Pons (tissue), 1 donor: ENCODE measurements at places on chromosomes 5 and 9.

- no peak for DNase-seq
Observed at GRCh38 chr5:135062216-135063055, 28.4 kb upstream of the PITX1 start.

DNA sequence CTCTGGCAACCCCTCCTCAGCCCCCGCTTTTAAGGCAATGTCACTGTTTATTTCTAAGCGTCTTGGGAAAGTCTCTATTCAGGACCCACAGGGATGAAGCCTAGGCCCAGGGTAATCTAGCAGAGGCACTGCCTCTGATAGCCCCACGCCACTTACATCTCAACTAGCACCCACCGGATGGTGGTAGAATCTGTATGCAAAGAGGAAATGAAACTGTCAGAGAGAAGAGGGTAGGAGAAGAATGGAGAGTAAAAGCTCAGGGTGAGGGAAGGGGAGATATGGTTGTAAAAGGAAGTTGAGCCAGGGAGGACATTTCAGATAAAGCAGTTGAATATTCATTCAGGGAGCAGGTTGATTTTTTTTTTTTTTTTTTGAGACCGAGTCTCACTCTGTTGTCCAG, 3.0 kb downstream of the FRRS1L start:
- DNase-seq: no peak

- DNase-seq: no peak
Observed at GRCh38 chr9:95120781-95121370, 196.6 kb downstream of the FANCC start.

DNA sequence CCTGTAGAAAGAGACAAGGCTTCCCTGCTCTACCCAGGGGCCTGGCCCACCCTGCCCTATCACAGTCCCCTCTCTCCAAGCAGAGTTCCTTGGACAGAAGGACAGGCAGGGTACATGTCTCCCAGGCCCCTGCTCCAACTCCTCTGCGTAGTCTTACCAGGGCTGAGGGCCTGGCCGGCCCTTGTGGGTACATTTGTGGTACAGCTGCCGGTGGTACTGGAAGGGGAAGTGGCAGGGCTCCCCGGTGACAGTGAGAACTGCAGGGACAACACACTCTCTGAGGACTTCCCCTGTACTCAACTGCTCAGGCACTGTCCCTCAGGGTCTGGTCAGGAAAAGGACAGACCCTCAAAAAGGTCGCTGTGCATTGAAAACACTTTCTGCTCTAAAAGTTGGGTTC, 3.6 kb downstream of the F12 start:
- no peak for DNase-seq

DNA sequence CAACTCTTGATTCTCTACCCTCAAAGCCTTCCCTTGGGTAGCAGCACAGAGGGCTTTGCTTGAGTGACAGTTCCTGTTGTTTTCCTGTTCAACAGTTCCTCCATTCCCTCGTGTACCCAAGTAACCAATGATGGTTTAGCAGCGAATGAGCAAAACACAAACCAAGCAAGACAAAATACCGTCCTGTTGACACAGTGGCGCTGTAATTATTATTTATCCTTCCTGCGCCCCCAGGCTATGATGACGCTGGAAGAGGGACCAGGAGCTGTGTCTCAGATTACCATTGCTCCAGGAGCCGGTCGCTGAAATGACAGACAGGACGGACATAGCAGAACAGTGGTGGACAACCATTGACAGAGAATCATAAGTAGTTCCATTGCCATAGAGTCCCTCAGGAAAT, 154.8 kb downstream of the GADD45G start:
- no peak for DNase-seq

DNA sequence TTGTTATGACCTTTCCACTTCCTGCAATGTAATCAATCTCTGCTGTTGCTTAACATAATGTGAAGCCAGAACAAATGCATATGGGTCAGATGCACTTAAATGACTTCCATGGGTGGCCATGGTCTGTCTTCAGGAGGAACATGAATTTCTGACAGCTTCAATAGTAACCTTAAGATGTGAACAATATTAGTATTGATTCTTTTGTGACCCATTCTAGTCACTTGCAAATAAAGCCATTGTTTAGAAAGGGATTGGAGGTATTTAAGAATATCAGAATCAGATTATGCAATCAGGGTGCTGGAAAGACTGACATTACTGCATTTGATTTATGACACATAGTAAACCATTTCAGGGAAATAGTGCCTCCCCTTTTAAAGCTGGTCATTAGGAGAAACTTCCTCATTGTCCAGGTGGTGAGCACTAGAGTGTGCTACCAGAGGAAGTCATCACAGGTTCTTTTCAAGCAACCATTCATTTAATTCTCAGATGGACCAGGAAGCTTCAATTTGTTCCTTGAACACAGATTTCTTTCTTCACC, 32.1 kb downstream of the GRIN3A start:
- DNase-seq: no peak

DNA sequence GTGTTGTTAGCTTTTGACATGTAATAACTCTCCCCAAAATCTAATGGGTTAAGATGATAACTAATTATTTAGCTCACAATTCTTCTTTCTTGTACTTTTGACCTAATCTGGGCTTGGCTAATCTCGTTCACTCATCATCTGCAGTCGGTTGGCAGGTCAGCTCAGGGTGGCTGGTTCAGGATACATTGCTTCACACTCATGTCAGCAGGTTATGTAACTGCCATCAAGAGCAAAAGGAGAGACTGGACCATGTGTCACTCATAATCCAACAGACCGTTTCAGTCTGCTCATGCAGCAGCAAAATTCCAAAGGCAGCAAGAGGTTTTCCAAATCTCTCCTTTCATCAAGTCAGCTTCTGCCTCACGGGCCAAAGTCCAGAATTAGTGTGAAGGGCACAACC, 998.4 kb upstream of the CTNND2 start:
- peak; percentile 3 for DNase-seq

DNA sequence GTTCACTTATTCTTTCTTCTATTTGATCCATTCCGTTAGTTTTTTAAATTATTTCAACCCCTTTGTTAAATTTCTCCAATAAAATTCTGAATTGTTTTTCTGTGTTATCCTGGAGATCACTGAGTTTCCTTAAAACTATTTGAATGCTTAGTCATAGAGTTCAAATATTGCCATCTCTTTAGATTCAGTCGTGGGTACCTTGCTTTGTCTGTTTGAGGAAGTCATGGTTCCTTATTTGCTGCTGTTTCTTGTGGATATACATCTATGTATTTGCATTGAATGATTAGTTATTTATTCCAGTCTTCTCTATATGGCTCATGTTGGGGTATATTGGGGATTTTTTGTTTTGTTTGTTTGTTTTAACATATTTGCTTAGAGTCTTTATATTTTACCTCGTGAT, 80.6 kb downstream of the HINT1 start:
- no peak for DNase-seq

GRCh38 chr9:110758201-110758600, 89.6 kb downstream of the MUSK start:
- no peak for DNase-seq

GRCh38 chr5:56077796-56078233, 83.1 kb upstream of the IL6ST start:
- no peak for DNase-seq

GRCh38 chr5:53946405-53947100, 363.8 kb downstream of the ARL15 start:
- no peak for DNase-seq

- DNase-seq: no peak
Observed at GRCh38 chr5:600886-601541, 11.1 kb upstream of the CEP72 start.

DNA sequence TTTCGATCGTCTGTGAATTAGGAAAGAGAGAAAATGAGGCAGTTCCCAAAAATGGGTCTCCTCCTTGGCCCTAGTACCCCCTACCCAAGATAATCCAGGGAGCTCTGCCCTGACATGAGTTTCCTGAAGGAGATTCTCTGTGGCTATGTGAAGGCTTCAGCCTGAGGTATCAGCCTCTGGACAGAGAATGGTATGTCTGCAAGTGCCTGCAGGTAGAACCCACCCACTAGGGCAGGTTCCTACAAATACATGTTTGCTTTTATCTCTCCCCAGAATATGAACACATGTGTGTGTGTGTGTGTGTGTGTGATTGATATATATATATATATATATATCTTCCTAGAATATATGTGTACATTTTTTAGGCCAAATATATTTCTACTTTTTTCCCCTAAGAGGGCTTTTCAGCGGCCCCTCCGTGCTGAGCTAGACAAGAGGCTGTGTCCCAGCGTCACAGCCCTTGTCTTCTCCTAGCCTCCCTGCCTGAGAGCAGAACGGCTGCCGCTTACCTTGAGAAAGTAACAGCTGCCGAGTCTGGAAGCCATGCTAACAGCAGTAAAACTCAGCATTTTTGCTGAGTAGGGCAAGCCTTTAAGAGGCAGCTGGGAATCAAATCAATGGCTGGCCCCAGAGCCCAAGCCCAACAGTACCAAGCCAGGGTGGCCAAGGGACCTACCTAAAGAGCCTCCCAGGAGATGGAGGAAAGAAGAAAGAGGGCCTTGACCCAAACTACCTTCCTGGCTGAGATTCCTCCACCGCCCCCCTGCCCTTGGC, 2.1 kb downstream of the BRINP1 start:
- no peak for DNase-seq

DNA sequence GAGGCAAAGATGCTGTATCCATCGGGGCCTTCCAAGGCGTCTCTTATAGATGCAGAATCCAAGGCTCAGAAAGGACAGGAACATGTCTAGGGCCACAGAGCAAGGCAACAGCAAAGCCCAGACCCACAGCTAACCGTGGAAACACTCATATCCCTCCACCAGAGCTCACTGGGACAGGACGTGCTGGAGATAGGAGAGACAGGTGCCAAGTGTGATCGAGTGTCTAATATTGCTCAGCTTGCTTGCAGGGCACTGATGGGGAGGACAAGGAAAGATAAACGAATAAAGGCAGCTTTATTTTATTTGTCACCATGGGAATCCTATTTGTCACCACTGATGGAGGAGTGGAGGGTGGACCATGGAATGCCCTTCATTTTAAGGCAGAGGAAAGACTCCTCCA, 44.0 kb upstream of the AKNA start:
- no peak for DNase-seq
